ENCODE measurements at places on chromosomes 12 and 14.

DNA sequence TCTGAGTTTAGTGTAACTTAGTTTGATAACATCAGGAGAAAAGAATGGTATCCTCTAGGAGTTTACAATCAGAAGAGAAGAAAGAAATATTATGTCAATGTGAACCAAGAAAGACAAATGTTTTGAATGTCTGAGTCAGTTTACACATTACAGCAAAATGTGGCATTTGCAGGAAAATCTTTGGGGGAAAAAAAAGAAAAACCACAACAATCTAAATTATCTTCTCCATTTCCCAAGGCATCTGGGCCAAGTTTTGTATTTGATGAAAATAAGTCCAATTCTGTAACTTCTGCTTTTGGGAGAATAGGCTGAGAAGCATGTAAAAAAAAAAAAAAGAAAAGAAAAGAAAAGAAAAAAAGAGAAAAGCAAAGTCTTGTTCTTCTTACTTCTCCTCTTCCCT lies 58.8 kb upstream of the FLRT2 start:
- no peak for DNase-seq

DNA sequence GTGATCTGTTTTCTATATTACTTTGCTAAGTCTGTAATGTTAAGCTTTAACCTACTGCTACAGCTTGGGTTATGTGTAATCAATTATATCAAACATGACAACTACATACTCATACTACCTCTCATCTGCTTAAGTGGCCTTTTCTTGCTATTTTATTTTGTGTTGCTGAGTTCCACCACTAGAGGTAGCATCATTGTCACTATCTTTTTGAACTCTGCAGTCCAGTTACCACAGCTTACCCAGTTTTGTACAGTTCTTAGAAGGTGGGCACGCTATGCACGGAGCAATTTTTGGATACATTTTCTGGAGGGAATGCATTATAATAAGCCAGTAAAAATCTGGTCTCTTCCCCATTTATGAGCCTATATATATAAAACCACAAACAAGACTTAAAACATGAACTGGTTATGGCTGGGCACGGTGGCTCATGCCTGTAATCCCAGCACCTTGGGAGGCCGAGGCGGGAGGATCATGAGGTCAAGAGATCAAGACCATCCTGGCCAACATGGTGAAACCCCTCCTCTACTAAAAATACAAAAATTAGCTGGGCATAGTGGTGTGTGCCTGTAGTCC lies 48.5 kb downstream of the SAV1 start:
- DNase-seq = peak; percentile 38

- DNase-seq = no peak
These were observed 350.1 kb upstream of the ATP2B1 start for GRCh38 chr12:90058704-90059103.

GRCh38 chr14:100534528-100535286 lies 52.5 kb downstream of the BEGAIN start:
- no peak for DNase-seq

DNA sequence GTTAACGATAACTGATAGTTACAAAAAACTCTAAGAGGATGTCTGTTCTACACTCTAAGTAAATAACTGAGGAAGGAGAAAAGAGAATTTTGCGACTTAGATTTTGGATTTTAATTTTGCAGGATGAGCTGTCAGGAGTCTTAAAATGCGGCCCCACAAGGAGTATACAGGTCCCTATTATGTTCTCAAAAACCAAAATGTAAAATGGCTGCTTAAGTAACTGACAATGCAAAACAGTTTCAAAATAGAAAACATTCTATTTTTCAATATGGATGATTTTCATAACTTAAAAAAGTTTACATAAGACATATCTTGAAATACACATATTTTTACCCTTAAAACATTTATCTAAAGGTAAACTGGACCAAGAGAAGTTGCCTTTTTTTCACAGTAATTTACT lies 2.6 kb downstream of the CD69 start:
- peak; percentile 42 for DNase-seq

GRCh38 chr14:68109132-68109900 lies 289.7 kb downstream of the RAD51B start:
- DNase-seq = no peak

GRCh38 chr14:41668356-41668755 lies 61.7 kb downstream of the LRFN5 start:
- no peak for DNase-seq

DNA sequence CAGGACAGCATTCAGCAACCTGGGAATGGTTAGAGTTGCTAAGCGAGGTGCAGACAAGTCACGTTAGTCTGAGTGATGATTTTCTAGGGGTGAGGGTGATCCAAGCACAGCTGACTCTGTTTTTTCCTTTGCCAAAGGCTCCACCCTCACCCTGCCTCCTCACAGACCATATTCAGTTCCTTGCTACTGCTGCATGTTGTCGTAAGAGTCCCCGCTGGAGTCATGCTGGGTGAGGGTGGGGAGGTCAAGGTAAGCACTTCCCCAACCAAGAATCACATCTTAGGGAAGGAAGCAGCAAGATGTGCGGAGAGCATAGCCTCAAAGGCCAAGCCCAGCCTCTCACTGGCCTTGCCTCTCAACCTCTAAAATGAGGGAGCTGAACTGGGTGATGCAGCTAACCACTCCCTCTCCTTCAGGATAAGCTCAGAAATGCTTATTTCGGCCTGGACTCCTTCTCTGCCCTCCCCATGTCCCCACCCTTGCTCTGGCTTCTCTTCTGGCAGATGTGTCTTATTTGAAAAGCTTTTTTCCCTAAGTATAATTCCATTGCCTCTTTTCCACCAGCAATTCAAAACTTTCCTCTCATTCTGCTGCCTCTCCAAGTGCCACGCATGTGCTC lies 66.9 kb upstream of the ACTN1 start:
- DNase-seq = no peak

GRCh38 chr12:99911967-99912366 lies 72.8 kb downstream of the ANKS1B start:
- DNase-seq = no peak

Data from activated CD4-positive, alpha-beta T cell treated with anti-CD3 and anti-CD28 coated beads, Interleukin-10, Interleukin-2, amounts not matched to agents 100 ng/mL and 50 ng/mL, durations not matched to agents 16 hours and 8 hours (primary cell).